ENCODE measurements at places on chromosomes 2 and 18.

DNA sequence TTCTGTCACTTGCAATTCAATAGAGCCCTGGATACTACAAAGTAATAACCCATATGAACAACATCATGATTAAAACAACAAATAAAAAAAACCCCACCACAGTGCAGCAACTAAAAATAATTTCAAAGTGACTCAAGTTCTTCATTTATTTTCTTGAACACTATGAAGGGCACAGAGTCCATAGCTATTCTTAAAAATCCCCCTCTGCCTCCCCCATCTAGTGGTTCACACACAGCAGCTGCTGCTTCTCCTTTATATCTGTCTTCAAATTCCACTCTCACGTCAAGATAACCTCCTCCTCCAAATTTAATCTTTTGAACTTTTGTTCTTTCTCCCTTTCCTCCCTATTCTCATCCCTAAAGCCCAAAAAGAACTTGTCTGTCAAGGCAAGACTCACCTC lies 591.3 kb downstream of the ZEB2 start:
- no peak for DNase-seq

DNA sequence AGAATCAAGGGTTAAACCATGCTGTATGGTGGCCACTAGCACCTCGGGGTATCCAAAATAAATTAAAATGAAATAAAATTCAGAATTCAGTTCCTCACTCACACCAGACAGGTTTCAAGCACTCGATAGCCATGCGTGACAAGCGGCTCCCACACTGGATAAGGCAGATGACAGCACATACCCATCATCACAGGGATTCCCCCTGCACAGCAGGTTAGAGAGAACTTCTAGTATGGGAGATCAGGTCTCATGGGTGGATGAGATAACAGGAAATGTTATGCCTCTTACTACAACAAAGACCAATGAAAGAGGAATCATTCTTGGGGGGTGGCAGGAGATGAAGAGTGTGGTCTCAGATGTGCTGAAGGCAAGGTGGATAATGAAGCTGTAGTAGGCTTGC lies 121.9 kb upstream of the ACAA2 start:
- DNase-seq = no peak

DNA sequence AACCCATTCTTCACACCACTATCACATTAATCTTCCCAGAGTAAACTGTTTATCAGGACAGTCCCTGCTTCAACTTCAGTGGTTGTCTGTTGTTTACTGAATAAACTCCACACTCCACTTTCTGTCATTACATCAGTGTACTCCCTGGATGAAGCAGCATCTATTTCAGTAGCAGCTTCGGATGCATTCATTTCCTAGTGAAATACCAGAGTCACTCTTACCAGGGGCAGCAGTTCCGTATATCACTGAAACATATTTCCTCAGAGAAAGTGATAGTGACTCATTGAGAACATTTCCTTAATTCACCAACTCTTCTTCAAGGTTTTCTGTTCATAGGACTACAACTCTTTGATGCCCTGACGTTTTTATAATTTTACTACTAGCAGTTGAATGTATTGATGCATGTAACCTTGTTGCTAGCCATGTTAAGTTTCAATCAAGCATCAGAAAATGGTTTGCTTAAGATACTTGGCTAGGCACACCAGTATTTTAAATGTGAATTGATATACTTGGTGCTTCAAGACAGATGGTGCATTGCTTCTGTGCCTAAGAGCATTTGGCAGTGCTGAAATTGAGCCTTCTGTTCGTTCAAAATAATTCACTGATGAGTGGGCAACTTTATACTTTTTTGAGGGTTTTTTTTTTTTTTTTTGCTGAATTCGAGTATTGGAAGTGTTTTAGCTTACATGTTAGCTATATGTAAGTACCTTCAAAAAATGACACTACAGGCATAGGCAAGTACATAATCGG lies 92.3 kb downstream of the UBE2E3 start:
- peak; percentile 47 for DNase-seq

- DNase-seq = no peak
Observed at GRCh38 chr18:26919627-26920026, 54.1 kb upstream of the AQP4 start.

DNA sequence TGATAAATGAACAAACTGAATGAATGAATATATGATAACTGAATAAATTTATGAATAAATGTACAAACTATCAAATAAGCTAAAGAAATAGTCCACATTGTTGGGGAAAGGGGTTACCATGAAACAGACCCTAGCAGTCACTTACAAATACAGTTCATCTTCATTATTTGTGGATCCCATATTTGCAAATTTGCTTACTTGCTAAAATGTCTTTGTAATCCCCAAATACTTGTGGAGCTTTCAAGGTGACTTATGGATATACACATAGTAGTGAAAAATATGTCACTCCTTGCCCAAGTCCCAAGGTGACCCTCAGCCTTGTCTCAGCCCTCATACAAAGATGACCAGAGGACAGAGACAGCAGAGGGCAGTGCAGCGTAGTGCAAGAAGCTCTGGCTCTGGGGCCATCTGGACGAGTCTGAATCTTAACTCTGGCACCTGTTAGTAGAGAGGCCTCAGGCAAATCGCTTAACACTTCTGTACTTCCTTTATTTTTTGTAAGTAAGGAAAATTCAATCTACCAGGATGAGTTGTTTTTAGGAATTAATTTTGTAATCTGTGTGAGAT lies 3.1 kb downstream of the PAIP2B start:
- no peak for DNase-seq

GRCh38 chr2:159921752-159922404 lies 123.9 kb upstream of the CD302 start:
- peak; percentile 34 for DNase-seq

DNA sequence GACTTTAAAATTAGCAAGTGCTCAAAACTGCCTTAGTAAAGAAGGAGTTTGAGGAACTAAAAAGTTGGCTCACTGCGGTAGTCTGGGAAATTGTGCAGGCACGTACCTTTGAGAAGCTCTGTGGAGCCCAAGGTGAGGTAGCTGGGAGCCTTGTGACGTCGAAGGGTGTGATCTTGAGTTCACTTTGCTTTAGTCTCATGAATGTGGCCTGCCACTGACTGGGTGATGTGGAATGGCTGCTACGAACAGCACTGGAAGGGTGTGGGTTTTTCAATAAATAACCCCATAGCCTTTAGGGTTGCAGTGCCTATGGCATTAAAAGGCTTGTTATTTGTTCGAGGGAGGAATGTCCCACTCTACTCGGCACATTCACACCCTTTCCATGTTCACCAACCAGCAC lies 312.3 kb downstream of the PRKCE start:
- no peak for DNase-seq

- no peak for DNase-seq
Observed at GRCh38 chr18:408367-408766, 92.1 kb downstream of the COLEC12 start.

DNA sequence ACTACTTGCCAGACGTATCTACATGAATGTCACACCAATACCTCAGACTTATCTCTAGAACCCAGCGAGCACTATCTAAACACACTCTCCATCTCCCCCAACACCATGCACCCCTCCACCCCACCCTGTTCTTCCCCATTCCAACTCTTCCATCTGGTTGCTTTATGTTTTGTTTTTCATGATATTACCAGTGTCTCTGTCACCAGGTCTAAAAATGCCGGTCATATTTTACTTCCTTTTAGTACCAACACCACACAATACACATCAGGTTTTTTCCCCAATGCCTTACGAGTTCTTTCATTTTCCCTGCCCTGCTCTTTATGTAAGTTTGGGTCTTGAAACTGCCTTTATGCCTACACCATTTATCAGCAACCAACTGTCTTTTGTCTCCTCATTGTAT lies 10.2 kb upstream of the ITGA4 start:
- DNase-seq = peak; percentile 41

DNA sequence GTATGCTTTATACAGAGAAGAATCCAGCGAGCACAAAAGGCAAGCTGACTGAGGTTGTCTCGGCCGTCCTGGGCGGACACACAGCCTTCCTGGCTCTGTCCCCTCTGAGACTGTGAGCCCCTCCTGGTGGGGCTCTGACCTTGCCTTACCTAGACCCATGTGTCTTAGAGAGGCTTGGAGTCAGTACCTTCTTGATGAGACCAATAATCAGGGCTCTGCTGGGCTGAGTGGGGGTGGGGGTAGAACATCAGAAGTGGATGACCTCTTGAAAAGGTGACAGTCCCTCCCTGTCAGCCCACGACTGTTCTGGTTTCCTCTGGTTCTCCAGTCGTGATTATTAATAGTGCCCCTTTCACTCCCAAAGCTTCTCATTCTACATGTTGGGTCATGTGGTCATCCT lies 31.2 kb downstream of the TWIST2 start:
- no peak for DNase-seq

DNA sequence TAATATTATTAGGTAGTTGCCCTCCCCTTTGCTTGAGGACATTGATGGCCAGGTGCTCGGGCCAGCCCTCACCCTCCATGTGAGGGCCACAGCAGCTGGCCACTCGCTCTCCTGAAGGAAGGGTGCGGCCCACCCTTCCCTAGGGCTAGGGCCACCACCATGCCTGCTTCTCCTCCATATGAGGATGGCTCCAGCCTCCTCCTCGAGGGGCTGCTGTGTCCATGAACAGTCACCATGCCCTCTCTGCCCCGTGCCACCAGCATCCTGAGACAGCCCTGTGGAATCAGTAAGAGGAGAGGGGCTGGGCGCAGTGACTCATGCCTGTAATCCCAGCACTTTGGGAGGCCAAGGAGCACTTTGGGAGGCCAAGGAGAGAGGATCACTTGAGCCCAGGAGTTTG lies 2.4 kb downstream of the GPR17 start:
- no peak for DNase-seq

GRCh38 chr18:10006311-10006893 lies 92.6 kb downstream of the VAPA start:
- DNase-seq = no peak

GRCh38 chr18:72502671-72503431 lies 41.3 kb downstream of the CBLN2 start:
- no peak for DNase-seq

DNA sequence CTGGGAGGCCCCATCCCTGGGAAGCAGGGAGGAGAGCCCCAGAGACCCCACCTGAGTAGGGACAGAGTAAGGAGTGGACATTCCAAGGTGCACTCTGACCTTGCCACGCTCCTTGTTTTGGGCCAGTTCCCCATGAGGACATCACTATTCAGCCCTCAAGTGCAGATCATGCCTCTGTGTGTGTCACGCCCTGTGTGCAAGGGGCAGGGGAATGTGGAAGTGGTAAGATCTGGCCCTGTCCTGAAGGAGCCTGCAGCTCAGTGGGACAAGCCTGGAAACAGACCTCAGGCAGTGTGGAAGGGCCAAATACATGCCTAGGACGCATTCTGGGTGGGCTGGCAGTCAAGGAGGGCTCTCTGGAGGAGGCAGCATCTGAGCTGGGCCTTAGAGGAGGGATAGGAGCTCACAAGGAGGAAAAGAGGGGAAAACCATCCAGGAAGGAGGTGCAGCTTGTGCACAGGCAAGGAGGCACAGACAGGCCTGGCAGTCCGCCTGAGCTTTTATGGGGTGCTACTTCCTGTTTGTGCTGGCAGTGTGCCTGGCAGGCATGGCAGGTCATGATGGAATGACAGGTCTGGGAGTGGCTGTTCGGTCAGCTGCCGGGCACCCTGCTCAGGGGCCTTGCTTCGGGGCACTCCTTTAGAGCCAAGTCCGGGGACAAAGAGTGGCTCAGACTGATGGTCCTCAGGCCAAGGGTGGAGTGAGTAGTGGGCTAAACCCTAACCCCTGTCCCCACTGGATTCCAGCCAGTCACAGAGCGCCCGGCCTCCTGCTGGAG lies 3.3 kb downstream of the KLHL30 start:
- peak; percentile 21 for DNase-seq

GRCh38 chr2:31947871-31948270 lies 62.9 kb downstream of the MEMO1 start:
- no peak for DNase-seq

DNA sequence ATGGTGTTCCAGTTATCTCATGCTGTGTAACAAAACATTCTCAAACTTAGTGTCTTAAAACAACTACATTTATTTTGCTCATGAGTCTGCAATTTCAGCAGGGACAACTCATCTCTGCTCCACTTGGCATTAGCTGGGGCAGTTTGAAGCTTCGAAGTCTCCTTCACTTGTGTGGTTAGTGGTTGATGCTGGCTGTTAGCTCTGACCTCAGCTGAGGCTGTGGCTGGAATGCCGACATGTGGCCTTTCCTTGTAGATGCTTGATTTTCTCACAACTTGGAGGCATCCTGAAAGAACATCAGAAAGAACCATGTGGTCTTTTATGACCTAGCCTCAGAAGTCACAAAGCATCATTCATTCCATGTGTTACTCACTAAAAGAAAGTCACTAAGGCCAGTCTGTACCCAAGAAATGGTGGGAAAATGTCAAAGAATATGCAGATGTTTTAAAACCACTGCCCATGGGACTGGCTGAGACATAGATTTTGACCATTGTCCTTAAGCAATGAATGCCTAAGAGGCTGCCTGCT lies 3.8 kb upstream of the TMSB10 start:
- DNase-seq = no peak

DNA sequence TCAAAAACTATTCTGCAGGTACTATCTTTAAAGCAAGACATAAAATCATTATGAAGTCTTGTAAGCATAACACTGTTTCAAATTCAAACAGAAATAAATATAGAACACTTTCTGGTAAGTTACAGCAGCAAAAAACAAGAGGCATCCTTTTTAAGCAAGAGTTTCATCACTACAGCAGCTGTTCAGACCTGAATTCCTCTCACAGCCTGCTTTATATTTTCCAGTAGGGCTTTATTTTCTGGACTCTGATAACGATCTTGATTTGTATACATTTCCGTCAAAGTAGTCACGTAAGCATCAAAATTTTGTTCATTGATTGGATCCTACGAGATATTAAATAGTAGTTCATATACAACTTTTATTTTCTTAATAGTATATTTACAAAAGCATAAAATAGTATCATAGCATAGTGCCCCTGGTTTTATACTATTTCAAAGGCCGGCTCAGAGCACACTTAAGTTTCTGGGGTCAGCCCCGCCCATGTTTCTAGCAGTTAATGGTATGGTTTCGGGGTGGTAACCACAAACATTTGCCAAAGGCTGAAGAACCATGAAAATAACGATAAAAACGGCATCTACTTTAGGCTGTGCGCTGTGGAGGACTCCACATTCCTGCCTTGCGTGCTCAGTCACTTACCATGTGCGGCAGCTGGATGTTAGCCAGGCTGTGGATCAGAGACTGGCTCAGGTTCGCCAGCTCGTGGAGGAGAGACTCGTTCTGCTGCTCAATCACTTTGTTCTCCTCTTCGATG lies 47.5 kb upstream of the PXDN start:
- DNase-seq = no peak

DNA sequence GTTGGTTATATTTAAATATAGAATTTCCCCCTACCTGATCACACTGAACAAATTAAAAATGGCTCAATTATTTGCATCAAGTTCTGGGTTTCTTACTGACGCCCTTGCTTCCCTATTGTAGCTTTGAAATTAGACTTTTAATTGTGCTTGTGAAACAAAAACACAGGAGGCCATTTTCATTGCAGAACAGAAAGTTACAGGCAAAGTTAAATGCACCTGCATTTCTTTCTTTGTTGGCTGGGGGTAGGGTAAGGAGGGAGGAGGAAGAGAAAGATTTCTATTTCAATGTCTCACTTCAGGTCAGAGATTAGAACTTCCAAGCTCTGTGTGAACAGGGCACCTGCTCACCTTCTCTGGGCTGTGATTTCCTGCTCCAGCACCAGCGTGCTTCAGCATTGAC lies 199.6 kb downstream of the BCL11A start:
- no peak for DNase-seq
